ENCODE measurements at places on chromosomes 4 and X.

DNA sequence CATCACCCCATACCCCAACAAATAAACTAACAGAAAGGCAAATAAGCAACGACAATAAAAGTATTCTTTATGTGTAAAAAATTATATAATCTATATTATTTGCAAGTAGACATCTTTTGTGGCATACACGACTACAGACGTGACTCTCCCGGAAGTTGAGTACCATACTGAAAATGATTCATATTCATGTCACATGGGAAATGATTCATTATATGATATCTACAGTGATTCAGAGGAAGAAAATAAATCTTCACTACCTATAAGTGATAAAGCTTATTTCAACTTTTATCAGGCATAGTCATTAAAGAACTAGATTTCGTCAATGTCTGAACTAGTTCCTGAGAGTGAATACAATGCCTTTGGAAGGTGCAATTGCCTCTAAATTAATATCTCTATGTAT lies 4.6 kb upstream of the ANTXR2 start:
- DNase-seq, result no peak

DNA sequence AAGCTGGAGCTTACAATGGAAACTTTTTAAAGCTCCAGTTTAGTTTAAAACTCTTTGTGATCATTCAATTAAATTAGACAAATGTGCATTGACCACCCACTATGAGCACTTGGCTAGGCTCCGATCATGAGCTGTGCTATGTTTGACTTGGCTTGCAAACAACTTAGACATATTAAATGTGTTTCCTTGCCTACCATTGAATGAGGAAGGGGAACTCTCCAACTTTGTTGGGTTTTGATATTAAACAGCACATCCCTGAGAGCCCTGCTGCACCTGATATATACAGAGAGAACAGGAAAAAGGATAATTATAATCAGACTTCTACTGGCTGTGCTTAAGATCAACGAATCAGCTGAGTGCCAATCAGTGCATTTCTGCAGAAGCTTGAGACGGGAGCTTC lies 71.4 kb upstream of the ADGRL3 start:
- no peak for DNase-seq

GRCh38 chrX:99973572-99974226 lies 436.4 kb downstream of the PCDH19 start:
- DNase-seq, result no peak

DNA sequence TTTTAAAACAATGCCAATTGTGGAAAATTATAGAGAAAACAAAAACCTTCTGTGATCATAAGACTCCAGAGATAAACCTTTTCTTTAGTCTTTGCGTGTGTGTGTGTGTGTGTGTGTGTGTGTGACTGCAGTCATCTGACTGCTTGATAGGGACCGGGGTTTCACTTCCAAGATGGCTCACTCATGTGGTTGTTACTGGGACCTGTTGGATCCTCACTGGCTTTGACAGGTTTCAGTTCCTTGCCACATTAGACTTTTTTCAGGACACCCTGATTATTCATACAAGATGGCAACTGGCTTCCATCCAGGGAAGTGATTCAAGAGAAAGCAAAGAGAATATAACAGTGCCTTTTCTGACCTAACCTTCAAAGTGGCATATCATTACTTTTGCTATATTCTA lies 21.9 kb upstream of the MAD2L1 start:
- no peak for DNase-seq

GRCh38 chrX:6954836-6955235 lies 192.7 kb upstream of the STS start:
- no peak for DNase-seq

- no peak for DNase-seq
Observed at GRCh38 chr4:85600501-85600900, 125.6 kb downstream of the ARHGAP24 start.

GRCh38 chr4:77120886-77121508 lies 36.0 kb upstream of the CCNG2 start:
- no peak for DNase-seq

GRCh38 chrX:1392376-1393068 lies 609 bp upstream of the SLC25A6 start:
- no peak for DNase-seq

GRCh38 chrX:118521435-118521834 lies 25.8 kb downstream of the DOCK11 start:
- no peak for DNase-seq

GRCh38 chrX:154695911-154696675 lies 42.7 kb upstream of the CTAG2 start:
- no peak for DNase-seq

- no peak for DNase-seq
Observed at GRCh38 chr4:145602129-145602760, 16.9 kb upstream of the MMAA start.

DNA sequence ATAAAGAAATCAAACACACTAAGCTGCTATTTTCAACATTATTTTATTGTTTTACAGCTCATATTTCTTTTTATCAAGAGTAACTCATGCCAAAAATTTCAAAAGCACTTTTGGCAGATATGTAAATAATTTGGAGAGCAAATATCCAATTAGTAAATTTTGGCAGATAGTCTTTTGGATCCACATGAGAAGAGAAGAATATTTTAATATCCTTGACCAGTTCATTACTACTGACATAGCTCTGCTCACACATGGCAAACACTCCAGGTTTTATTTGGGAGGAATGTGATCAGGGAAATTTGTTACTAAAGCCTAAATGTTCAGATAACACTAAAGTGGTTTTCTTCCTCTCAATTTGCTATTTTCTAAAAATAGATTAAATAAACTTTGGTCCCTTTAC lies 1054.3 kb downstream of the FAT4 start:
- no peak for DNase-seq

DNA sequence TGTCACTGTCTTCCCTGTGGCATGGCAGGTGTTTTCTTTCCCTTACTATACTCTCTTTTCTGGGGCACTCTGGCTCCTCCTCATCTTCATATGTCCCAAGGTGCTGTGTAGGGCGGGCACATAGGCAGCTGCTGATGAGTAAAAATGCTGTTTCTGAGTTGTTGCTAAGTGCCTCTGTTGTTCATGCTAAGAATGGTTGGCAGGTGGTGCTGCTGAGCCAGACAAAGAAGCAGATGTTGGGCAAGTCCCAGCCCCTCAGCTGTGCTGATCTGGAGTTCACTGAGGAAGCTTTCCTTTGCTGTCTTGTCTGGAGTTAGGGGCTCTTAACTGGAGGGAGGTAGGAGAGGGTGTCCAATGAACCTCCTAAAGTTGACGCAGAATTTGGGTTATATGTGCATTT lies 40.6 kb downstream of the HADH start:
- DNase-seq, result peak; percentile 22

DNA sequence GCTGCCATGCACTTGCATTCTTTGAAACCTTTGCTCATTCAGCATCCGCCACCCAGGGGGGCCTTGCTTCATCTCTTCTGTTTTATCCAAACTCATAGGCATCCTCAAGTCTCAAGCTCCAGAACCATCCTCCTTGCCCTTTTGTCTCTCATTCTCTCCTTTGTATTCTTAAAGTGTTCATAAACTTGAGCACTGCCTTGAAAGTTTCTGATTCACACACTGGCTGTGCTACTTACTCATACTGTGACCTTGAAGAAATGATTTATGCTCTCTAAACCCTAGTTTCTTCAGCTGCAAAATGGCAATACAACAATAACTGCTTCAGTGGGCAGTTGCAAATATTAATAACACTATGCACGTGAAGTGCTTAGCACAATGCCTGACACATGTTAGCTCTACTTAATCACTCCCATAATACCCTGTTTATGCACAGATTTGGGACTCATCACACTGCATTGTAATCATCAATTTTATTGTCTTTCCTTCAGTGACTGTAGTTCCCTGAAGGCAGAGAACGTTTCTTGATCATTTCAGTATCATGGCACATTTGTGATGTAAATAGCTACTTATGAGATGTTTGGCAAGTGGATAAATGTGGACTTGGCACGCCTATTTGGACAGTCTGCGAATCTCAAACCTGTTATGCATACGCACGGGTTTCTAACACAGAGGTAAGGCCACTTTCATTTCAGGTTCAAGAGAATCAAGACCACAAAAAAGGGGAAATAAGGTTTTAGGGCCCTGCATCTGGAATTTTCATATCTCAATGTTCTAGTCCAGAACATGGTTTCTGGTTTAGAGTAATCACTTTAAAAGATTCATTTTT lies 291.0 kb downstream of the LDB2 start:
- no peak for DNase-seq

DNA sequence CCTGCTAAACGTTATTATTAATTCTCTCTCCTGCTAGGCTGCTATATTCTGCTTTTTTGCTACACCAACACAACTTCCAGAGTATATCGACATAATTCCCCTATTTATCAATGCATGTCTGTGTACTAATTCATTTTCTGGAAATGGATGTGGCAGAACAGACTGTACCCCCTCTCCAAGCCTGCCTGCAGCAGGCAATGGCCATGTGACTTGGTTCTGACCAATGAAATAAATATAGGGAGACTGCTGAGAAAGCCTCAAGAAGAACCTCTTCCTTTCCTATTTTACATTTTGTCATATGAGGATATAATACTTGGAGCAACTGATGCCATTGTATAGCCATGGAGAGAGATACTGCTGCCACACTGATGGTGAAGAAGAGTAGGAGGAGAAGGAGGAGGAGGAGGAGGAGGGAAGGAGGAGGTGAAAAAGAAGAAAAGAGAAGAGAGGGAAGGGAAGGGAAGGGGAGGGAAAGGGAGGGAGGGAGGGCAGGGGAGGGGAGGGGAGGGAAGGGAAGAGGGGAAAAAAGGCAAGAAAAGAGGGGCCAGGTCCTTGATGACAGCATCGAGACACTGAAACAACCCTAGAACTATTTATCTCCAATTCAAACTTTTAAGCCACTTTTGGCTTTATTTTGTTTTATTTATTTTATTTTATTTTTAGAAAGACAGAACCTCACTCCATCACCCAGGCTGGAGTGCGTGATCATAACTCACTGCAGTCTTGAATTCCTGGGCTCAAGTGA lies 57.0 kb upstream of the SPP1 start:
- DNase-seq, result no peak

GRCh38 chrX:13994104-13994503 lies 35.6 kb downstream of the GEMIN8 start:
- DNase-seq, result no peak

GRCh38 chrX:109830704-109831206 lies 97.7 kb upstream of the ACSL4 start:
- DNase-seq, result no peak

GRCh38 chr4:36997727-36998126 lies 246.8 kb upstream of the NWD2 start:
- DNase-seq, result no peak

- DNase-seq, result no peak
Observed at GRCh38 chr4:41339812-41340809, 83.4 kb downstream of the UCHL1 start.

Data from iPS DF 6.9 (cell line).